ENCODE measurements at places on chromosomes 2 and 18. TPM values are rescaled to one million over a fixed set of nuclear protein-coding genes. Genes with fewer than 3 reads are reported as not detected.

DNA sequence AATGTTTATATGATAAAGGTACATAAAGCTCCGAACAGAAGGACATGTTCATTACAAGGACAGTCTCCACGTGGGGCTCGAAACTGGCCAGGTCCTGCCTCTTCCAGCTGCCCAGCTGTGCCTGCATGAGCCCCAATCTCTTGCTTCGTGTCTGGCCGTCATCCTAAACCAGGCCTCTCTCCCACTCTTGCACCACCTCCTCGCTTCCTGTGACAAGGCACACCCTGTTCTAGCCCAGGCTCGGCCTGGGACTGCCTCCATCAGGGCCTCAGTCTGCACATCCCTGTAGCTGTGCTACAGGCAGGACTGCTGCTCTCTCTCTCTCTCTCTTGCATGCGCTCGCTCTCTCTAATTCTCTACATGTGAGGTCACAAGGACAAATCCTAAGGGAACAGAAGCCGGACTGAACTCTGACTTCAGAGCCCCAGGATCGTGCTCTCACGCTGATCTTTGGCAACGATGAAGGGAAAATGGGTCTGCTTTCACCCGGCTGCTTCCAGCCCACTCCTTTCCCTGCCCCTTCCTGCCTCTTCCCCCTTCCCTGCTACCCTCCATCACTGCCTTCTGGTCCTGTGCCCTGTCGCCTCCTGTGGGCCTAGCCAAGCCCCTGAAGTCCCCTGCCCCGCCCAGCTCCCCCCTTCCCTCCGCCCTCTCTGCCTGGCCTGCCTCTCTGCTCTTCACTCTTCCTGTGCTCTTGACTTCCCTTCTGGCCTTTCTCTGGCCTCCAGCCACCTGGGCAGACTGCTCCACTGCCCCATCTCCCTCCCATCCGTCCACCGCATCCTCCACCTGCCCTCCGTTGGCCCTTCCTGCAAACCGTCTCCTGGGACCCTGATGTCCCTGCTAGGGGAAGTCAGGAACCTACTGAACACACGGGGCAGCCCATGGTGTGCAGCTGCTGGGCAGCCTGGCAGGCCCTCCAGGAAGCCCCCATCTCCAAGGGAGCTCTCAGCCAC, 7.8 kb upstream of the GPR55 start:
- DNase-seq = no peak

DNA sequence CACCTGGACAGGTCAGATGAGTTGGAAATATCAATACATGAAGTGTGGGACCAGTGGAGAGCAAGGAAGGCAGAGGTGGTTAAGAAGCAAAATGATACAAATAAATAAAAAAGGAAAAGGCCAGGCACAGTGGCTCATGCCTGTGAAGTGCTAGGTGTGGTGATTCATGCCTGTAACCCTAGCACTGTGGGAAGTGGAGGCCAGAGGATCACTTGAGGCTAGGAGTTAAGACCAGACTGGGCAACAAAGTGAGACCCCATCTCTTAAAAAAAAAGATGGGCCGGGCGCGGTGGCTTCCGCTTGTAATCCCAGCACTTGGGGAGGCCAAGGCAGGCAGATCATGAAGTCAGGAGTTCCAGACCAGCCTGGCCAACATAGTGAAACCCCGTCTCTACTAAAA, 2.9 kb downstream of the STON1 start:
- no peak for DNase-seq

DNA sequence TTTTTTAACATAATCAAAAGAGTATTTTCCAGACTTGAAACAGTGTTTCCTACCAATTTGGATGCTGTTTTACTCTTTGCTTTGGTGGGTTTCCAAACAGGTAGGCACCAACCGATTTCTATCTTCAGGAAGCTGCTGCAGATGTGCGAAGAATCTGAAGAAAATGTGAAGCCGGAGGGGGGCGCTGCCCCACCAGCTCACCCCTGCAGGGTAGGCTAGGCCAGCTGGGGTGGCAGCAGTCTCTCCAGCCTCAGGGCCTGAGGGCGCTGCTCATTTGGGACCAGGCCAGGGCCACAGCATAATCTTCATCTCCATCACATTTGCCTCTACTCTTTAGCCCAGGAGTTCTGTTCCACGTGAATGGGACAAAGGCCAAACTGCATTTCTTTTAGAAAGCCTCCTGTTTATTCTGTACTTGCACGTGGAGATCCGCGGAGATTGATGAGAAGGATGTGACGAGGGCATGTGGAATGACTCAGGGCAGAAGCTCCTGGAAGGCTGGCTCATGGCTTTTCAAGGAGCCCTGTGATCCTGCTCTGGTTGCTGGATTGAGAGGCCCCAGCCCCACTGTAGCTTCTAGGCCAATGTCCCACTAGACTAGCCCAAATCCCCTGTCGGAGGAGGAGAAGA, 84.2 kb upstream of the FAM136A start:
- DNase-seq = no peak

Gene ATIC
- 80.2 TPM for total RNA-seq

GRCh38 chr2:130736487-130736886, 7.6 kb downstream of the GPR148 start:
- DNase-seq = no peak

DNA sequence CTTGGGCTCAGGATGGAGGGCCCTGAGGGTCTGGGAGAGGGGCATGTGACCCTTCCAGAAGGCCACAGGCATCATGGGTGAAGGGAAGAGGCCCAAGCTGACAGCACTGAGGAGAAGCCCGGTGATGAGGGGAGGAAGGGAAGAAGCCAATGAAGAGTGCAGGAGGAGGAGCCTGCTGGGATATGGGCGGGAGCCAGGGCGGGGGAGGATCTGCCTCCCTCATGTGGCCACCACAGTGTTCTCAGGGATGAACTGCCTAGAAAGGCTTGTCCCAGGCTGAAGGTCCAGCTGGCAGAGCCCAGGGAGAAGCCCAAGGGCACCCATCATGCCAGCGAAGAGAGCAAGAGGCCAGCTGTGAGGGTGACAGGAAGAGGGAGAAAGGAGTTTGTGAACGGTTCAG, 24.6 kb upstream of the PLB1 start:
- no peak for DNase-seq

GRCh38 chr2:42913280-42913878, 121.0 kb upstream of the HAAO start:
- DNase-seq = peak; percentile 95

- no peak for DNase-seq
Measured at GRCh38 chr2:174544802-174545201, 52.8 kb downstream of the WIPF1 start.

GRCh38 chr2:178479758-178480226, 465 bp upstream of the PLEKHA3 start:
- DNase-seq = no peak

Gene GNLY
- total RNA-seq = not detected

Gene CPLX4
- total RNA-seq = not detected

GRCh38 chr2:25215948-25216679, 47.7 kb upstream of the POMC start:
- DNase-seq = peak; percentile 35

Gene TOGARAM2
- not detected for total RNA-seq

Gene G6PC2
- total RNA-seq = not detected

GRCh38 chr2:96773922-96774321, 13.2 kb downstream of the CNNM4 start:
- no peak for DNase-seq

DNA sequence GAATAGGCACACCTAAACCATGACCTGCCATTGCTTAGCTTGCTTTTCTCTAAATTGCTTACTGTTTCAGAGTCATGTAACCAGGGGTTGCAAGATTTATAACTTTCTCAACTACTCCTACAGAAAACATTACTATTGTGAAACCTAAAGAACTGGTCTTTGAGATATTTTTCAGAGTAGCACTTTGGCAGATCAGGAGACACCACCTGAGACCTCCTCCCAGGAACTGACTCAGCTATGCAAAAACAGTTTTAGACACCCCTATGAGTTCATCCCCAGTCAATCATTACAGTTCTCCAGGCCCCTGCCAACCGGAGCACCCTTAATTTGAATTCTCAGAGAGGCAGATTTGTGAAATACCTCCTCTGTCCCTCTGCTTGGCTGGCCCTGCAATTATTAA, 80.3 kb downstream of the MBOAT2 start:
- DNase-seq = no peak

Gene DNAJC10
- total RNA-seq = 171 TPM

- DNase-seq = no peak
Measured at GRCh38 chr2:210667711-210668110, 111.3 kb downstream of the CPS1 start.

DNA sequence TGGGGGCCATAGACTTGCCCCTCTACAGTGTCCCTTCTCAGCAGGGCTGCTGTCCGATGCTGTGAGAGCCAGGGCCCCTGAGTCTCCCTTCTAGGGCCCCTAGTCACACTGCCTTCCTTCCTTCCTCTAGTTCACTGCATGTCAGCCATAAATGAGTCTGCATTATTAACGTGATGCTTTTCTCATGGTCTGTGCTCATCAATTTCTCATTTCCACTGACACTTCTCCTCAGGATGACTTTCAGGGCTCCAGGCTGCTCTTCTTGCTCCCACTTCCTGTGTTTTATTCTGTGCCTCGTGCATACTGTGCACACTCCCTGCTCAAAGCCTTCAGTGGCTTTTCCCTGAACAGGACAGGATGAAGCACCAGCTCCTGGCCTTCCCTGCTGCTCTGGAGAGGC, 146.5 kb downstream of the FAM210A start:
- no peak for DNase-seq

DNA sequence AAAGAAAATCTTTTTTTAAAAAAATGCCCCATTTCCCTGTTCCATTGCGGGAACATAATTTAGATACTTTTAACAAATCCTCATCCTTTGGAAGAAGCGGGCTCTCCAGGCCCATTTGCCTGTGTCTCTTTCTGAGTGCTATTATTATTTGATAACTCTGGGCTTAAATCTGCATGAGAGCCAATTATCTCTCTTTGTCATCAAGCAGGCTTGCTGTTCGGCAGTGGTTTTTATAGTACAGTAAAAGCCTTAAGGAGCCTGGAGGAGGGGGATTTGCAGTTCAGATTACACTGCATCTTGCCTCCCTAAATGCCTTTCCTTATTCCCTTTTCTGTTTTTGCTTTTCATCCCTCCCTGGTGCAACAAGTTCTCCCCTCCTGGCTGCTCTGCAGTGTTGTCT, 50.6 kb downstream of the CELF4 start:
- no peak for DNase-seq

DNA sequence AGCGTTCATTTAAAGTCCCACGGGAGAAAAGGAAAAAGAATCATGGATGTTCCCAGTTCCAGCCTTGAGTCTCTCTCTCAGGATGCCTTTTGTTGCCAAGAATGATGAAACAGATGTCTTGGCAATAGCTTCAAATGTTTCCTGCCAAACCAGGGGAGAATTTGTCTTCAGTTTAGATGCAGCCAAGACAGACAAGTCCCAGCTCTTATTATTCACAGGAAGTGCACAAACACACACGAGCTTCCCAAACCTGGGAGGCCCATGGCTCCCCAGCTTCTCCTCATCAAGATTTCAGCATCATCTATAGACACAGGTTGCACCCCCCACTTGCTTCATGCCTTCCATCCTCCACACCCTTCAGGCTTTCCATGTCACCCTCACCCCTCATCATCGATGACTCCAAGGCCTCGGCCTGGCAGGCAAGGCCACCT, 45.9 kb downstream of the HS1BP3 start:
- peak; percentile 74 for DNase-seq

DNA sequence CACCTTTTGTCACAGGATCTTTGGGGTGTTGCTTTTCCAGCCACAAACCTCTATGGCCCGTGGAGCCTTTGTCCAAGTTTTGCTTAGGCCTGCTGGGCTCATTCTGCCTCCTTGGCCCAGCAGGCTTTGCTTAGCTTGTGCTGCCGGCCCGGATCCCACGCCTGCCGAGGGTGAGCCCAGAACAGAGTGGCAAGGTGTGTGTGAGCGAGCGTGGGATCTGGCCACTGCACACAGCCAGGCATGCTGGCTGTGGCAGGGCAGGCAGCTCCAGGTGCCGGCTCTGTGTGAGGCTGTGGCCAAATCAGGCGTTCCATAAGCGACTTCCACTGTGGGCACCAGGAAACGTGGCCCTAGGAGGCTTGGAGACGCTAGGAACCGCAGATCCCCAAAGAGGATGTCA, 97.5 kb downstream of the ATP9B start:
- no peak for DNase-seq

- peak; percentile 63 for DNase-seq
Measured at GRCh38 chr2:149715005-149715592, 127.5 kb upstream of the MMADHC start.

DNA sequence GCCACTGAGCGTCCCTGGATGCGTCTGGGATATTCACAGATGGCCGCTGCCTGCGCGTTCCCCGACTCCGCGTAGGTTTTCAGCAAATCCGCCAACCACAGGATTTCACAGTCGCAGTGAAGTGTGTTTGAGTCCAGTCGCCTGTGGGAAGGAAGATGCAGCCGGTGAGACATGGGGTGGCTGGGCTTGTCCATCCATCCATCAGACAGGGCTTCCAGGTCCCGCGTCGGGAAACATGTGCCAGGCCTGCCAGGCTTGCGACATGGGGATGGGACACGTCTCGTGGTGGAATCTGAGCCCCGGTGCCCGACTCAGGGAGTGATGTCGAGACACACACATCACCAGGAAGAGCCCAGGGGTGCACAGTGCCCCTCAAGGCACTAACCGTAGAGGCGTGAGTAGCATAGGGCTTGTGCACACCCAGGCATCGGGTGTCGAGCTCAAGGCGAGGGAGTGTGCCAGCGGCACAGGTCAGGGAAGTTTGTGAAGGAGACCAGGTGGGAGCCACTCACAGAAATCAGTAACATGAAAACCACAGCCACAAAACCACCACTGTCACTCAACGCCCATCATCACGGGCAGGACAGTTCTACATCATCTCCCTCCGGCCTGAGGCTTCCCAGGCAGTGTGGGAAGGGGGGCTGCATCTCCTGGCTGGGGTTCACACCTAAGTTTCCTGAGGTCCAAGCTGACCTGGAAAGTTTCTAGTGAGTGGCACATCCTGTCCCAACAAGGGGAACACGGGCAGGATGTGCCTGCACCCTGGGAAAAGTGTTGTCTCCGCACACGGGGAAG, 63.9 kb downstream of the PXDN start:
- DNase-seq = no peak

DNA sequence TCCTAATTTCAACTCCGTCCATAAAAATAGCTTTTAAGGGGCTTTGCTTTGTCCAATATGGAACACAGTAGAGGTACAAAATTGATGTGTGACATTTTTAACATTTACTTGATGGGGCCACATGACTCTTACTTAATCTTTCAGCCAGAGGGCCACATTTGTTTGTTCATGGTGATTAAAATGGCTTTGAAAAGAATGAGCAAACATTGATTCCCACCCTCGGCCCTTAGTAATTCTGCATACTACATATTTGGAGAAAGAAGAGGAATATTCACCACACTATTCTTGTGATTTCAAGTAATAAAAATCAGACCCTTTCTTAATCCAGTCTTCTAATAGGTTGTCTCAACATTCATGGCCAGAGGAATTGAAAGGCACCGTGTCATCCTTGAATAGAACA, 17.5 kb downstream of the ARPC2 start:
- DNase-seq = no peak

Data from endothelial cell of umbilical vein (primary cell).